ENCODE measurements at places on chromosomes 2 and 18.
A peak's percentile ranks its signal among the peaks of the same experiment; 100 is the strongest.

DNA sequence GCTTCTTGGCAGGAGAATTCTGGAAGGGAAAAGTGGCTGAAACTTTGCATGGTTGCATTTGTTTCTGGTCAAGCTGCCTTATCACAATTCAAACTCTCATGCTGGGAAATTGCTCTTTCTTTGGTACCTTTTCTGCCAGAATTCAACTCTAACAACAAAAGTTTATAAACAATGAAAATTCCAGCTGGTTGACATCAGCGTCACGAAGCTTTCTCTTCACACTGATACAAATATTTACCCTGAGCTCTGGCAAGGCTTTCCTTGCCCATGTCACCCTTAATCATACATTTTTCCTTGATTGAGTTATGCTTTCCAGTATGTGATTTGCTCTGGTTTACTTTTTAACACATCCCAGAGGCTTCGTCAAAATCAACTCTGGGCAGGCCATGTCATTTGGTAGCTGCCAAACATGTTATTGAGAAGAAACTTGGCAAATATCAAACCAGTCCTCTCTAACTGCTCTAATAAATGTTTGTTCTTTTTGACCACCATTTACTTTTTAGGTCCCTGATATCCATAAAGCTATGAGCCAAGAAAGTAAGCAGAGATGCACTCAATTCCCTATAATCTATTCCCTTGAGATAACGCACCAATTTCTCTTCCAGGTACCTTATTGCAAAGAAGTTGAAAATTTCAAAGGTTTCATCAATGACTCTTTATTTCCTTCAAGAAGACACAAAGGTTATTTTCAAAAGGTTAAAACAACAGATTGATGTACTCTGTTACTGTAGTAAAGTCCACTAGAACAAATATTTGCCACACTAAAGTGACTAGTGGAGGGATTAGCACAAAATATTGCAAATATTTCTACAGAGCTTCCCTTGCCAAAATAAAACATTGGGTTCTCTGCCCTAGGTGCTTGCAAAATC, 1241.1 kb upstream of the ZEB2 start:
- DNase-seq: no peak

- no peak for DNase-seq
Observed at GRCh38 chr18:44325903-44326635, 354.6 kb upstream of the SETBP1 start.

GRCh38 chr2:8671176-8671575, 10.7 kb upstream of the ID2 start:
- DNase-seq: no peak

GRCh38 chr2:230541934-230542380, 126.0 kb downstream of the SP100 start:
- no peak for DNase-seq

- no peak for DNase-seq
Observed at GRCh38 chr18:13054336-13054735, 63.2 kb downstream of the CEP192 start.

DNA sequence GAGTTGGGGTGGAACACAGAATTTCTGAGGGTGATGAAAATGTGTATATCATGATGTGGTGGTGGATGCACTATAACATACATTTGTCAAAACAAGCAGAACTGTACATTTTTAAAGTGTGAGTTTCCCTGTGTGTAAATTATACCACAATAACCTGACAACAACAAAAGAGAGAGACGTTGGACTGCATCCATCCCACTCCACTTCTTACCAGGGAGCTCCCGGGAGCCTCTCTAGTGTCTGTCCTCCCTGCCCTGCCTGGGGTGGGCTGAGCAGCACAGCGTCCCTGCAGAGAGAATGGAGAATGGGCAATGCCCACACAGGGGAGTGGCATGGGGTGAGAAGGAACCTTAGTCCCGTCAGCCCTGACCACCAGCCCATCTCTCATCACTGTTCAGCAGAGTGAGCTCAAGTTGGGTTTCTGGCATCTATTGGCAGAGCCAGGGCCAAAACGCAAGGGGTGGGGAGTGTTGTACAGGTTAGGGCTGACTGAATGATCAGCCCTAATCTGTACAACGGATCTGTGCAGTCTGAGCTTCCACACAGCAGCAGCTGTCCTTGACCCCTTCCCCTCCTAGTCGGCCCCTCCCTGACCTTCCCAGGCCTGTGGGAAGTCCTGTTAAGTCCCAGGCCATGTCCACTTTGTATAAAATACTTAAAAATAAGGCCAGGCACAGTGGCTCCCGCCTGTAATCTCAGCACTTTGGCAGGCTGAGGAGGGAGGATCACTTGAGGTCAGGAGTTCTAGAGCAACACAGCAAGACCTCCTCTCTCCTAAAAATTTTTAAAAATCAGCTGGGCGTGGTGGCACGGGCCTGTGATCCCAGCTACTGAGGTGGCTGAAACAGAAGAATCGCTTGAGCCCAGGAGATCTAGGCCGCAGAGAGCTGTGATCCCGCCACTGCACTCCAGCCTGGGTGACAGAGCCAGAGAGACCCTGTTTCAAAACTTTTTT, 3.3 kb upstream of the PROC start:
- DNase-seq: no peak

- DNase-seq: no peak
Observed at GRCh38 chr2:51812138-51812866, 780.4 kb upstream of the NRXN1 start.

DNA sequence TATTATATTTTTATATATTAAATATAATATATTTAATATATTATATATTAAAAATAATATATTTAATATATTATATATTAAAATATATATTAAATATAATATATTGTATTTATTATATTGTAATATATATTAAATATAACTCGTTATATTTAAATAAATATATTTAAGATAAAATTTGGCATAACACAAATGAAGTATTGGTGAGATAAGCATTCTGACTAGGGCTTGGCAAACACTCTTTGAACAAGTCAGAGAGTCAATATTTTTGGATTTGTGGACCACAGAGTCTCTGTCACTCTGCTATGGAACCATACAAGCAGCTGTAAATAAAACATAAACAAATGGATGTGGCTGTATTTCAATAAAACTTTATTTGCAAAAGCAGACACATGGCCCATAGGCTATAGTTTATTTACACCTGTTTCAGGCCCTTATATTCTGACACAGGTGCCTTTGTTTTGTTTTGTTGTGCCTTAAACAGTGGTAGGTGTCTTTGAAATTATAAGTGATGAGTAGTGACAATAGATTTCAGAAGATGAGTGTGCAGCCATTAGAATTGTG, 190.1 kb downstream of the EPHA4 start:
- no peak for DNase-seq

GRCh38 chr18:36382854-36383253, 85.3 kb downstream of the FHOD3 start:
- no peak for DNase-seq

GRCh38 chr2:20611077-20611843, 39.6 kb downstream of the HS1BP3 start:
- DNase-seq: no peak

GRCh38 chr2:5164776-5165525, 527.2 kb upstream of the SOX11 start:
- DNase-seq: no peak

GRCh38 chr2:149735237-149735958, 147.8 kb upstream of the MMADHC start:
- no peak for DNase-seq

DNA sequence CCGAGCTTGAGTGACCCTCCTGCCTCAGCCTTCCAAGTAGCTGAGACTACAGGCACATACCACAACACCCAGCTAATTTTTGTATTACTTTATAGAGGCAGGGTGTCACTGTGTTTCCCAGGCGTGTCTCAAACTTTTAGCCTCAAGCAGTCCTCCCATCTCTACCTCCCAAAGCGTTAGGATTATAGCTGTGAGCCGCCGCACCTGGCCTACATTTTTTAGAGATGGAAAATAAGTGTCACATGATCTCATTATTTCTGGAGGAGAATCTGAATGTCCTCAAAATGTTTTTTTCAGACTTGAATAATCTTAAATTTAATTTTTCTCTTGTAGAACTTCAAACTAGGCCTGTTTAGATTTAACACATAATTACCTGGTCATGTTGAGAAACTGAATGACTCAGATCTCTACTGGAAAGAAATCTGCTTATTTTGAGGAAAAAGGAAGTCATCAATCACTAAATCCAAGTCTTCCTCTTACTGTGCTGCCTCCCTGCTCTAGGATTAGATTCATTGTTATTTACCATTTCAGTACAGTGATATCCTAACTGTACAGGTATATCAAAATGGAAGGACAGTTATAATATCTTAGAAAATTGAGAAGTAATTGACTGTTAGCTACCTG, 92.4 kb downstream of the COX7A2L start:
- no peak for DNase-seq

DNA sequence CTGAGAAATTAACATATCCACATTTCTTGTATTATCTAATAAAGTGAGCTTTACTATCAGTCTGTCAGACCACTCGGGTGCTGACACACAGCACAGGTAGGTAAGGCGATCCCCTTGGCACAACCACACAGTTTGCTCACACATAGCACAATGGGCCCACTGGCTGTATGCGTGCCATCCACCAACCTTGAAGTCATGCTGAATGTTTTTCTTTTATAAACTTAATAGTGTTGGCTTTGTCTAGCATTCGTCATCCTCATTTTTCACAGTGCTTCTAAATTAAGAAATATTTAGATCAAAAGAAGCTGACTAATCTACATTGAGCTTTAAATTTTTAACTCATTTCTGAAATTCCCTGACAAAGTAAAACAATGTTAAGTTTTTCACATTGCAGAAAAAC, 50.0 kb upstream of the PAPOLG start:
- no peak for DNase-seq

- DNase-seq: no peak
Observed at GRCh38 chr2:127893494-127893893, 7.7 kb upstream of the AMMECR1L start.

DNA sequence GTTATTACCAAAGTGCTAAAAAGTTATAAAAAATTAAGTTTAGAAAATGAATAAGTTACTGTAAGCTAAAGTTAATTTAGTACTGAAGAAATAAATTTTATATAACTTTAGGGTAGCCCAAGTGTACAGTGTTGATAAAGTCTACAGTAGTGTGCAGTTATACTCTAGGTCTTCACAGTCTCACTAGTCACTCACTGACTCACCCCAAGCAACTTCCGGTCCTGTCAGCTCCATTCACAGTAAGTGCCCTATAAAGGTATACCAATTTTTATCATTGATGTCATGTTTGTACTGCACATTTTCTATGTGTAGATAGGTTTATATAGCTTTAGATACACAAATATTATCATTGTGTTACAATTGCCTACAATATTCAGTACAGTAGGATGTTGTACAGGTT, 518.3 kb upstream of the PIK3C3 start:
- DNase-seq: no peak

DNA sequence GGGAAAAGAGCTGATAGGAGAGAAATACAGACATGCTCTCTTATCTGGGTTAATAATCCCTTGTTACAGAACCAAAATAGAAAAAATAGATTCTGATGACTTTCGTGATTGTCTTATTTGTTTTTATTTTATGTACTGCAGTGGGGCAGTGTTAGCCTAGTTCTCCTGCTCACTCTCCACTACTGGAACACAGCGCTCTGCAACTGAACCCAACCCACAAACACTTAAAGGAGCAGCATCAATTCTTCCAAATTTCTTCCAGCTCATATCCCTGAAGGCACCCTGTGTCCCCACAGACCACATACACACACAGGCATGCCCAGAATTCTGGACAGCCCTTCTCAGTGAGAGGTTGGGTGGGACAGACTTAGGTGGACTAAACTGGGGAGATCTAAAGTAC, 160.6 kb downstream of the SS18 start:
- DNase-seq: no peak

DNA sequence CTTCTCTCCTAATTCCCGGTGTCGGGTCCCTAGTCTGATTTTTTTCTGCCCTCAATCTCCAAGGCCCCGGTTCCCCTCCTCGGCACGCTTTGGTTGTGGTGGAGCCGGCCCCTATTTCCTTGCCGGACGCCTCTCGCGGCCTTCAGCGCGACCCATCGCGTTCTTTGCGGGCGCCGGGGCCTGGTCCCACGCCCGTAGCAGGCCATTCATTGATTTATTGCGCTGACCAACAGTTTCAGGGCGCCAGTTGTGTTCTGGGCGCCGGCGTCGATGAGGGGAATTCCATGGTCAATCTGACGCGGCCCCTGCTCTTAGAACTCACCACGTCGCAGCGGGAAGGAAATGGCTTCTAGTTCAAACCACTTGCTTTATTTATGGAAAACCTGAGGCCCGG, 396 bp downstream of the CNOT9 start:
- peak; percentile 66 for DNase-seq

- peak; percentile 71 for DNase-seq
Observed at GRCh38 chr2:231708773-231709635, 679 bp downstream of the PTMA start.

DNA sequence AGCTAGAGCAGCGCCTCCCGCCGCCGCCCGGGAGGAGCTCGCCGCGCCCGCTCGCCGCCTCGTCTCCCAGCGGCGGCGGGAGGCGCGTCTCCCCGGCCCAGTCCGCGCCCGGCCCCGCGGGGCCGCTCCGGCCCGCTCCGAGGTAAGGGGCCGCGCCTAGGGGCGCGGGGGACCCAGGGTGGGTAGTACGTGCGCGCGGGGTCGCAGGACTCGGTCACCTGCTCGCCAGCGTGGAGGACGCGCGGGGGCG, 259 bp downstream of the NPAS2 start:
- DNase-seq: no peak

DNA sequence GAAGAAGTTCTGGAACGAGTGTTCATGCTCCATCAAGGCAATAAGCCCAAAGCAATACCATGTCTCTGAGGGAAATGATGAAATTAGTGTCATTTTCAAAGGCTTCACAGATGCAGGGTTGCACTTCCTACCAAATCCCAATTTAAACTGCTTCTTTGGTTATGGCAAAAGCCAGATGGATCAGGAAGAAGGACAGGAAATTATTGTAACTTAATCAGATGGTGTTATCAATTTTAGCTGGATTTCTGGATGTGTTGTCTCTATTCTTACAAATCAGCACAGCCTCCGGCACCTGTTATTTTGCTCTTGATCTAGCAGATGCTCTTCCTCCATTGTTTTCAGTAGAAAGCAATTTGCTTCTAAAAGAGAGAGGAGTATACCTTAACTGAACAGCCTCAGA, 693.4 kb downstream of the SOCS6 start:
- no peak for DNase-seq

GRCh38 chr2:1256632-1257324, 156.5 kb upstream of the TPO start:
- DNase-seq: no peak

- DNase-seq: no peak
Observed at GRCh38 chr2:37740164-37740739, 68.8 kb upstream of the CDC42EP3 start.
